ENCODE measurements at places on chromosomes 16 and 17. TPM values are rescaled to one million over a fixed set of nuclear protein-coding genes. Genes with fewer than 3 reads are reported as not detected.
A peak's percentile ranks its signal among the peaks of the same experiment; 100 is the strongest.

DNA sequence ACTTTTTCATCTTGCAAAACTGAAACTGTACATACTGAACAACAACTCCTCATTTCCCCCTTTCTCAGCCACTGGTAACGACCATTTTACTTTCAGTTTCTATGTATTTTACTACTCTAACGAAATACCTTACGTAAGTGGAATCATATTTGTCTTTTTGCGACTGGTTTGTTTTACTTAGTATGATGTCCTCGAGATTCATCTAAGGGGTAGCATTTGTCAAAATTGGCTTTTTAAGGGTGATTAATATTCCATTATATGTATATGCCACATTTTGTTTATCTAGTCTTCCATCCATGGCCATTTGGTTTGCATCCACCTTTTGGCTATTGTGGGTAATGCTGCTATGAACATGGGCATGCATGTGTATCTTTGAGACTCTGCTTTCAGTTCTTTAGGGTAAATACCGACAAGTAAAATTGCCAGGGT lies 10.4 kb downstream of the KPNB1 start:
- peaks cover 14% of the 10 kb centered on the region for H3K4me1 ChIP-seq
- H3K4me3 ChIP-seq: no peak overlapping the region
- no peaks in the 10 kb centered on the region for H3K27me3 ChIP-seq
- H3K36me3 ChIP-seq: peaks cover 94% of the 10 kb centered on the region
- H3K27ac ChIP-seq: peak overlapping the region; percentile 18

The MYO18A gene
- 89.9 TPM for total RNA-seq

DNA sequence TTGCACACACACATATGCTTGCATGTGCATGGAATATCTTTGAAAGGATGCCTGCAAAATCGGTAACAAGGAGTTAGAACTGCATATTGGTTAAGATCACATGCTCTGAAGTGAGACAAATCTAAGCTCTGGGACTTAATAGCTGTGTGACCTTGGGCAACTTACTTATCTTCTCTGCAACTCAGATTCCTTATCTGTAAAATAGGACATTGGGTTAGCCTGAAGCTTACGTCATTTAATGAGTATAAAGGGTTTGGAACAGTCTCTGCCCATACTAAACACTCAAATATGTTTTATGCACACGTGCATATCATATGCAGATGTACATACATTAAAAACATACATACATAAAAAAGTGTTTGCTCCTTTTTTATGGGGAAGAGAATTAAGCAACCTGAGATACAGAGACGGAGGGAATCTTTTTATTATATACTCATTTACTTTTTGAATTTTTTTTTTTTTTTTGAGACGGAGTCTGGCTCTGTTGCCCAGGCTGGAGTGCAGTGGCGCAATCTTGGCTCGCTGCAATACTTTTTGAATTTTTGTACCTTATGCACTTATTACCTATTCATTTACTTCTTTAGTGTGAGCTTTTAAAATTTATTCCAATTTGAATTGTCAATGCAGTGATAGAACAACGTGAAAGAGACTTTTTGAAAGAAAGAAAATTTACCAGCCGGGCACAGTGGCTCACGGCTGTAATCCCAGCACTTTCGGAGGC lies 206.2 kb downstream of the CCDC182 start:
- H3K4me1 ChIP-seq: no peaks in the 10 kb centered on the region
- no peaks in the 10 kb centered on the region for H3K27me3 ChIP-seq
- no peak overlapping the region for H3K4me3 ChIP-seq
- H3K36me3 ChIP-seq: no peaks in the 10 kb centered on the region

The CASKIN2 gene
- 30.4 TPM for total RNA-seq

The MYO15A gene
- 0.76 TPM for total RNA-seq

DNA sequence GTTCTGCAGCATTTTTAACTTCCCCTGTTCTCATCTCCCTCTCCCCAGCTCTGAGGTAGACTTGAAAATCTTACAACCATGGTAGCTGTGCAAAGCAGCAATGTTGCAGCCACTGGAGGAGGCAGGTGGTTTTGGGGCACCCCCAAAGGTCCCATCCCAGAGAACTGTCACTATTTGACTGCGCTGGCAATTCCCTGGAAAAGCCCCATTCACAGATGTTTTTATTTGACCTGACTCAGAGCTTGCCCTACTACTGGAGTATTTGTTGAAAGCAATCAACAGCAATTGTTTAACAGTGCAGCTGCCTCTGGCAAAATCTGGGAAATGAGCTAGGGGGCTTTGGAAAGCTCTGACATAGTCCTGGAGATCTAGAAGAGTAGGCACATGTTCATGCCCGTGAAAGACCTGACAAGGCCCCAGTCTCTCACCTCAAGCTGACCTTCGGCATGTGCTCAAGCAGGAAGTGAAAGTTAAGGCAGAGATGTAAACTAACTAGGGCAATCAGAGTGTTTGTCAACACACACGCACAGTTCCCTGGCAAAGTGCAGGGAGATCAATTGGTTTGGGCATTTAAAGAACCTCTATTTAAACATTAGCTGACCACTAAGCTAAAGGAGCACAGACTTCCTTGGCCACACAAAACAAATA lies 19.7 kb upstream of the PIK3R5 start:
- no peaks in the 10 kb centered on the region for H3K4me1 ChIP-seq
- no peak overlapping the region for H3K4me3 ChIP-seq
- no peaks in the 10 kb centered on the region for H3K27me3 ChIP-seq
- H3K27ac ChIP-seq: no peak overlapping the region
- no peak for DNase-seq

GRCh38 chr16:28494121-28494851 lies at the start of gene APOBR:
Gene APOBR, plus strand, starts transcription at chr16:28494643. Its CDS starts 39 bp downstream, at chr16:28494682.
- H3K4me1 ChIP-seq: no peaks in the 10 kb centered on the region
- DNase-seq: no peak
- H3K4me3 ChIP-seq: no peak within 1 kb of the TSS
- H3K27ac ChIP-seq: no peak within 1 kb of the TSS
- peaks cover 39% of the 10 kb centered on the region for H3K27me3 ChIP-seq

- no peaks in the 10 kb centered on the region for H3K27me3 ChIP-seq
- no peak overlapping the region for H3K4me3 ChIP-seq
- no peaks in the 10 kb centered on the region for H3K4me1 ChIP-seq
- H3K27ac ChIP-seq: no peak overlapping the region
- peaks cover 5% of the 10 kb centered on the region for H3K36me3 ChIP-seq
Measured at GRCh38 chr17:83024218-83024971, 55.0 kb upstream of the METRNL start.

DNA sequence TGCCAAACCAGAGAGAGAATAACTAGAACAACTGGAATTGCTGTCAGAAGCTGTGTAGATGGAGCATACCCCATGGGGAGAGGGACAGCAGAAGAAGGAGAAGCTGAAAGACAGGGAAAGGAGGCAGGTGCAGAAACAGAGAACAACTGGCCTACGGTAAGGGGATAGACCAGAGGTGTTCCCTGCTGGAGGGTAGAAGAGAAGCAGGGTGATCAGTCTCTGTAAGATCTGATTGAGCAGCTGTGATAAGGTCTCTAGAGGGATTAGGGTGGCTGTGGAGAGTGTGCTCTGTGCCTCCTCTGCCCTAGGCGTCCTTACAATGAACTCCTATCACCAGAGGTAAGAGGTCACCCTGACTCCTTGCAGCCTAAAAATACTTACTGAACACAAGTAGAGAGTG lies 30.4 kb upstream of the HS3ST3B1 start:
- no peak overlapping the region for H3K4me3 ChIP-seq
- H3K27ac ChIP-seq: no peak overlapping the region
- DNase-seq: no peak

GRCh38 chr17:82304826-82305726 lies 12.3 kb downstream of the CD7 start:
- H3K4me1 ChIP-seq: peaks cover 19% of the 10 kb centered on the region
- DNase-seq: no peak
- H3K36me3 ChIP-seq: no peaks in the 10 kb centered on the region
- H3K27me3 ChIP-seq: peaks cover 44% of the 10 kb centered on the region

The WFIKKN1 gene
- total RNA-seq: 0.90 TPM

The CDRT15 gene
- not detected for total RNA-seq

DNA sequence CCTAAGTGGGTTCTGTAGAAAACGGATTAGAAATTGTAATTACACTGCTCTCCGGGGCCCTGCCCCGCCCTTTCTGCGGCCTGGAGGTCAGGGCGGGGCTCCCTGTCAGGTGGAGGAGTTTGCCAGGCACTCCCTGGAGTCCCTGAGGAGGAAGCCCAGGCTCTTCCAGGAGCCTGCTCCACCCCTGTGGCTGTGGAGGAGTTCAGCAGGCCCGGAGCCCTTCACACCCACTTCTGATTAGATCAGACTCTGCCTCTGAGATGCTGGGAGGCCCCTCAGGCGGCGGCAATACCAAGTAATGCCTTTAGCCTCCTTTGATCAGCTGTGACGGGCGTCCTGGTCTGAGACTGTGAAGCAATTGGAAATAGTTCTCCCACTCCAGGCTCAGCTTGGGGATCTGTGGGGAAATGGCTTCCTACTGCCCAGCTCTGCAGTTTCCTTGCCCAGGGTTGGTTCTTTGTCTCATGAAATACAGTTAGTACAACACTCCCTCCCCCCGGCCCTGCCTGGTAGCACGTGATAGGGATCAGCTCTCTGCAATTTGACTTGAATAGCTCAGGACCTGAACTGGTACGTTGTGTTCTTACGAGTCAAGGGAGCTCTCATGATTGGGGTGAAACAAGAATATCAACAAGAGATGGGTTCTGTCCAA lies 22.3 kb downstream of the BAIAP2 start:
- no peaks in the 10 kb centered on the region for H3K27me3 ChIP-seq
- peak; percentile 82 for DNase-seq

- no peak overlapping the region for H3K4me3 ChIP-seq
- peaks cover 12% of the 10 kb centered on the region for H3K4me1 ChIP-seq
- DNase-seq: no peak
- peaks cover 17% of the 10 kb centered on the region for H3K36me3 ChIP-seq
Measured at GRCh38 chr17:20154286-20155000, 145.3 kb downstream of the SPECC1 start.

DNA sequence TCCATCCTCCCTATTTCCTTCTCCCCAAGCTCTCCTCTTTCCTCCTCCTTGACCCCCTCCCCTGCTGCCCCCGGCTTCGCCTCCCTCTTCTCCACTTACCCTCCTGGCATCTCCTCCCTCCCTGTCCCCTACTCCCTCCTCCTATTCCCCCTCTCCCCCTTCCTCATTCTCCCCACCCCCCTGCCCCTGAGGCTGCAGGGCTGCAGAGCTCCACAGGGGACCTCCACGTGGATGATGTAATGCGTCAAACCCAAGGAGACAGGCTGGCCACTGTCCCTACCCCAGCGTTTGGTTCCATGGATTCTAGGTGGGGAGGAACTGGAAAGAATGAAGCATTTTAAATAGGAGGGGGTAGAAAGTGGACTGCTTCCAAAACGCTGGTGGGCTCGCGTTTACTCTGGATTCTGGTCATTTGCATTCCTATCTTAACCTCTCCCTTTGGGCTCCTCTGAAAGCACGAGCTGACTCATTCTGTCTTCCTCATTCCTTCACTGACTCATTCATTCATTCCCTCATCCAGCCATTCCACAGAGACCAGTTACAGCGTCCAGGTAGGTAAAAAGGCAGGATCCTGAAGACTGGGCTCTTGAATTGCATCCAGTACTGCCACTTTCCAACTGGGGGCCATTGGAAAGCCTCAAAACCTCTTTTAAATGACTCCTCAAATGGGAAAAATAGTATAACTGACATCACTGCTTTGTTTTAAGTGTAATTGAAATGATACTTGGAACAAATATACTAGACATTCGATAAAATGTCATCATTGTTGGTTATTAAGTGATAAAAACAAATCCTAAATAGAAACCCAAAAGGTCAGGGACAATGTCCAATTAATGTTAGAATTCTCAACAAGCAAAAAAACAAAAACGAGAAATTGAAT lies 943 bp upstream of the COTL1 start:
- no peaks in the 10 kb centered on the region for H3K27me3 ChIP-seq
- peak overlapping the region; percentile 98 for H3K4me3 ChIP-seq
- peak overlapping the region; percentile 98 for H3K27ac ChIP-seq
- peaks cover 56% of the 10 kb centered on the region for H3K4me1 ChIP-seq
- DNase-seq: peak; percentile 83
- H3K36me3 ChIP-seq: peaks cover 55% of the 10 kb centered on the region

The GDPD3 gene
- 7.8 TPM for total RNA-seq

- no peak overlapping the region for H3K4me3 ChIP-seq
- DNase-seq: peak; percentile 45
- H3K4me1 ChIP-seq: no peaks in the 10 kb centered on the region
- H3K27me3 ChIP-seq: no peaks in the 10 kb centered on the region
- H3K36me3 ChIP-seq: peaks cover 4% of the 10 kb centered on the region
Measured at GRCh38 chr17:69523244-69523861, 108.9 kb downstream of the MAP2K6 start.

The TP53TG3B gene
- not detected for total RNA-seq

DNA sequence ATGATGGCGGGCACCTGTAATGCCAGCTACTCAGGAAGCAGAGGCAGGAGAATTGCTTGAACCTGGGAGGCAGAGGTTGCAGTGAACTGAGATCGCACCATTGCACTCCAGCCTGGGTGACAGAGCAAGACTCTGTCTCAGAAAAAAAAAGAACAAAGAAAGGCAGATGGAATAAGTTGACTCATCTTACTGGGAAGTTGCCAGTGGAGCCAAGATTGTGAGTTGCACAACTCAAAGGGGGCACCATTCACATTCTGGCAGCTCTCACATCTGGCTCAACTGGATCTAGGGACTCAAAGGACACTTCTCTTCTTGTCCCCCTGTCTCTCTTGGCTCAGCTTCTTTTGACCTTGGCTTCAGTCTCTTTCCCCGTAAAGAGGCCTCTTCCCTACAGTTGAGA lies 53.7 kb upstream of the ETV4 start:
- peaks cover 89% of the 10 kb centered on the region for H3K27me3 ChIP-seq
- no peak overlapping the region for H3K27ac ChIP-seq
- no peaks in the 10 kb centered on the region for H3K36me3 ChIP-seq
- no peak for DNase-seq

DNA sequence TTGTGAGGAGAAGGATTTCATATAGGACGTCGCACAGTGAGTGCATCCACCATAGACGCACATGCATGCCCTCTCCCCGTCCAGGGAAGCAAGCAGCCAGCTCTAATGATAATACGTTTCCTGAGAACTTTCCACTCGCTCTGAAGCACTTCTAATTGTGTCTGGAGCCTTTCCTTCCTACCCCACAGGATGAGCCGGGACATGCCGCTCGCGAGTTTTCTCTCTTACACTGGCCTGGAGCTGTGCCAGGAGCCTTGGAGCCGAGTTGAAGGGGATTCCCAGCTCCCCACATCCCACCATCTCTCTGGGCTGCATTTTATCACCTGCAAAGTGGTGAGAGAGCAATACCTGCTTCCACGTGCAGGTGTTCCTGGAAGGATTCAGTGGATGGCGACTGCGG lies 368.1 kb downstream of the C16orf95 start:
- no peaks in the 10 kb centered on the region for H3K4me1 ChIP-seq
- peaks cover 38% of the 10 kb centered on the region for H3K27me3 ChIP-seq
- DNase-seq: no peak
- H3K36me3 ChIP-seq: no peaks in the 10 kb centered on the region
- H3K4me3 ChIP-seq: no peak overlapping the region

- no peak overlapping the region for H3K27ac ChIP-seq
- H3K4me3 ChIP-seq: no peak overlapping the region
- no peaks in the 10 kb centered on the region for H3K36me3 ChIP-seq
- H3K27me3 ChIP-seq: no peaks in the 10 kb centered on the region
Measured at GRCh38 chr16:16162591-16162990, 60.7 kb downstream of the ABCC6 start.
